ENCODE measurements at places on chromosomes 13 and 19. TPM values are rescaled to one million over a fixed set of nuclear protein-coding genes. Genes with fewer than 3 reads are reported as not detected.

ZNF285 gene
- total RNA-seq: 24.6 TPM

VAV1 gene
- total RNA-seq: 0.98 TPM

SYCN gene
- not detected for total RNA-seq

ZNF578 gene
- total RNA-seq: 24.3 TPM

MAB21L1 gene
- total RNA-seq: 0.49 TPM

FGF22 gene
- total RNA-seq: 0.25 TPM
